Adipocyte (in vitro differentiated cells): ENCODE measurements at places on chromosomes 2 and 18.

GRCh38 chr2:42372474-42373200, 11.6 kb upstream of the COX7A2L start:
- no peak for DNase-seq

- no peak for DNase-seq
Observed at GRCh38 chr2:71629771-71630453, 176.6 kb downstream of the DYSF start.

DNA sequence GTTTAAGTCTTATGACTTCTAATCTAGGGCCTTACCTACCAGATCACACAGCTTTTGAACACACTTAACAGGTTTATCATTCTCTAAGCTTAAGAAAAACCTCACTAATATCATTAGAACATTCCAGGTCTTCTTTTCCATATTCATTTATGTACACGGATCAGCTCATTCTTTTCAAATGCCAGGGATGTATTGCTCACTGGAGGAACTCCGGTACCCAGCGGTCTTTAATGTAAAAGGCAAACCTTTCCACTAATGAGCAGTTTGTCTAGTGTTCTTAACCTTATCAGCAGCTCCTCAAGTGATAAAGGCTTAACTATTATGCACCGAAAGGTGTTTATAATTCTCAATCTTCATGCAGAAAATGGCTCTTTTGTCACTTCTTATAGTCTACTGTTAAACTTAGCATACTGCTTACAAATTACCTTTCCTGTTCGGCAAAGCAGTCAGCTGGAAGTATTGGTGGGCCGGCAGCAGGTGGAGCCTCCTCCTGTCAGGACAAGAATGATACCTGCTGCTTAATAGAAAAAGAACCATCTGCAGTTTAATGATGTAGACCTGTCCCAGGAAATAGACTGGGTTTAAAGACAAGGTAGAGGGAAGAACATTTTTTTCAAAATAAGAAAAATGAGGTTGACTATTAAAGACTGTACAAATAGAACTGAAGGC, 142.7 kb downstream of the FIGN start:
- no peak for DNase-seq

DNA sequence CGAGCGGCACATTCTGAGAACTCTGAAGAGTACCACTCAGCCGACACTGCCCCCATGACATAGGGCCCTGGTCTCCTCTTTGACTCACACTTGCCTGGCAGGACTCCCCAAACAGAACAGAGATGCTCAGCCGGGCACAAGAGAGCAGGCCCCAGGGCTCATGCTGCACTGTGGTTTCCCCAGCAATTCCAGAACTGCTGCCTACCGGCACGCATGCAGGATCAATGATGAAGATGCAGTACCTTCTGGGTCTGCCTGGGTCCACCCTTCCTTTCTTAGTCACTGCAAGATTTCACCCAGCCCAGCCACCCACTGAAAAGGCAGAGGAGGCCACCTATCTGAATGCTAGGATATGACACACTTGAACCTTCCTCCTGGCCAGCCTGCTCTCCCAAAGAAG, 49.4 kb downstream of the BCL11A start:
- DNase-seq = no peak

DNA sequence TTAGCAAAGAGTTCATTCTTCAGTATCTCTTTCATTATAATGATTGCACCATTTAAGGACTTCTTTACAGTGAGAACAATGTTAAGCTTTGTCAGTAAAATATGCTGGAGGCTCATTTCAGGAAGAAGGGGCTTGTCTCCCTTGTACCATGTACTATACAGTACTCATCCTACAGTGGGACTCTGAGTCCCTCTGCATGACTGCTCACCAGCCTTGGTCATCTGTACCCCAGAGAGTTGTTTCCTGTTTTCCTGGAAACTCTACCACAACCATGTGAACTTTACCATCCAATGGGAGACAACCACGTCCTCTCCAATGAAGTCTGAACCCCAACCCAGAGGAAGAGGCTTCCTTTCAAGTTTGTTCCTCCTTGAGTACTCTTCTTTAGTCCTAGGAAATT, 1171.1 kb upstream of the CRIM1 start:
- no peak for DNase-seq

- no peak for DNase-seq
Observed at GRCh38 chr2:199195927-199196502, 261.7 kb downstream of the SATB2 start.

- DNase-seq = no peak
Observed at GRCh38 chr18:49045585-49045984, 94.8 kb upstream of the SMAD7 start.

DNA sequence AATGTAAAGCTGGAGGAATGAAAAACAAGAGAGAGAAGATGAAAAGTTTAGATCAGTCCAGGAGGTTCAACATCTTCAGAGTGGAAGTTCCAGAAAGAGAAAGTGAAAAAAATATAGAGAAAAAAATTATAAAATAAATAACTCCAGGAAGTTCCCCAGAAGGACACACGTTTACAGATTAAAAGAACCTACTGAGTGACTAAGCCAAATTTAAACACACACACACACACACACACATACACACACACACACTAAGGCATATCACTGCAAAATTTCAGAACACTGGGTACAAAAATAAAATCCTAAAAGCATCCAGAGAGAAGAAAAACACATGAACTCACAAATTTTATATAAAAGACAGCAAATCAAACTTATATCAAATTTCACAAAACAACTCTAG, 85.9 kb upstream of the PMAIP1 start:
- peak; percentile 17 for DNase-seq

GRCh38 chr2:233082222-233082930, 22.2 kb downstream of the INPP5D start:
- DNase-seq = no peak

- no peak for DNase-seq
Observed at GRCh38 chr2:182717416-182717815, 1.4 kb downstream of the DNAJC10 start.

DNA sequence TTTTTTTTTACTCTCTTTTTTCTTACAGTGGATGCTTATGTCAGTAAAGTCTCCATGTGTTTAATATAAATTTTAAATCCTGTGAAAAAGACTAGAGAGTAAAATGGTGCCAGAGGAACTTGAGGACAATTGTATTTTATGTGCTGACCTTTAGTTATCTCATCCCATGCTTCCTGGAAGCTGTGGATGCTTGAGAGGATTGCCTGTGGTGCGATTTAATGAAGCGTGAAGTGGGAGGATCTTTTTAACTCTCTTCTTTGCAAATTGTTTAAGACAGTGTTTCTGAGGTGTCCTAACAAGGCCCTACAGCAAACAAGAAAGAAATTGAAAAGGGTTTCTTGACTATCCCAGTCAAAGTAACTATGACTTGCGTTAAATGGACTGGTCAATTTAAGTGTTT, 84.2 kb downstream of the DTNA start:
- DNase-seq = no peak

DNA sequence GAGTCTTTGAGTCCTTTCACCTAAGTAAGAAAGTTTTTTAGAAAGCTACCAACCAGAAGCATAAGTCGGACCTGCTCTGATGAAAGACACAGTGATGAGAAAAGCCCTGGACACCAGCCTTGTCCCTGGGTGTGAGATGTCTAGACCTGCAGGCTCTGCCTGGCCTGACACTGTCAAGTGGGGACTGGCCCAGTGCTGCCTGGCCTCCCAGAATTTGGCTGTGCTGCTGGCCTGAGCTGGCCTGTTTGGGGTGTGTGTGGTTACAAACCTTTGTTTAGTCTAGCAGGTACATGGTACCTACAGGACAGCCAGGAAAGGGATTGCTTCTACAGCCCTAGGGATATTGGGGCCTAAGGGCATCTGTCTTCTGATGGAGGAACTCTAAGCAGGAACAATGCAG, 48.3 kb downstream of the ASB1 start:
- DNase-seq = no peak

DNA sequence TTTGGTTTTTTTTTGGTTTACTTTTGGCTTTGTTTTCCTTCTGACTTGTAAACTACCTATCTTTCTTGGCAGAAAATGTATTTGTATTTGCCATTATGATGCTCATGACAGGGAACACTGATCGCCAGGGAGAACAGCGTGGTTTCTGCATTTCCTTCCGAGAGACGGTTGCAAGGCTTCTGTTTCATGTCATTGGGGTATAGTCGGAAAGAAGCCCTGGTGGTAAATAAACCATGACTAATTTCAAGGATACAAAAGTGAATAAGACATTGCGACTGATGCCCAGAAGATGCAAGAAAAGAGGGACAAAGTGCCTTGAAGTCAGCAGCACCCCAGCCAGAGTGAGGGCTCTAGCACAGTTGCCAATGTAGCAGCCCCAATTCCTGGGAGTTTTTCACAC, 4.2 kb upstream of the CAPN14 start:
- DNase-seq = no peak

GRCh38 chr2:62119311-62119974, 76.5 kb upstream of the B3GNT2 start:
- DNase-seq = no peak

- DNase-seq = no peak
Observed at GRCh38 chr2:190182071-190182524, 119.6 kb upstream of the MSTN start.

GRCh38 chr2:32711219-32711618, 83.4 kb downstream of the TTC27 start:
- peak; percentile 64 for DNase-seq

DNA sequence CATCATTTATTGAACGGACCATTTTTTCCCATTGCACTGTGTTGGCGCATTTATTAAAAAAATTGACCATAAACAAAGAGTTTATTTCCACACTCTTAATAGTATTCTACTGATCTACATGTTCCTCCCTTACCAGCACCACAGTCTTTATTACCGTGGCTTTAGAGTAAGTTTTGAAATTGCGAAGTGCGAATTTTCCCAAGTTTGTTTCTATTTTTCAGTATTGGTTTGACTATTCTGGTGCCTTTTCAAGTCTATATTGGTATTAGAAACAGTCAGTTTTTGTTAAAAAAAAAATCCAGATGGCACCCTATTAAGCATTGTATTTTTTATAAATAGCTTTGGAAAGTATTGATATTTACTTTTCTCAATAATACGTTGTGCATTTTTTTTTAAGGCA, 795.1 kb upstream of the HS6ST1 start:
- DNase-seq = no peak

- no peak for DNase-seq
Observed at GRCh38 chr2:85148190-85148589, 15.0 kb downstream of the TCF7L1 start.

GRCh38 chr2:124836416-124836815, 811.3 kb downstream of the CNTNAP5 start:
- DNase-seq = peak; percentile 3

DNA sequence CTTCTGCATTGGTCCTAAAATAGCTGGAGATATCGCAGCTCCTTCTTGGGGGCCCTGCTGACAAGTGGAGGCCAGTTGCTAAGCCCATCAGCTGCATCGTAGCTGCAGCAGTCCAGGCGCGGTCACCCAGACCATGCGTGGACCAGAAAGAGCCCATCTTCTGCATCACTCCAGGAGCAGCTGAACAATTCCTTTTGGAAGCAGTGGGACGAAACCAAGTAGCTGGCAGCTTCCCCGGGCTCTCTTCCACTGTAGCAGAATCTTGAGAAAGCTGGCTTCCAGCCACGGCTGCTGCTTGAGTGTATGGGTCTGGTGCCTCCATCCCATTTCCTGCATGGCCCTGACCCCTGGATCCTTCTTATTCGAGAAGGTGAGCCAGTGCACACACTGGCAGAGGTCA, 22.2 kb upstream of the CAB39 start:
- DNase-seq = no peak

- no peak for DNase-seq
Observed at GRCh38 chr2:82793711-82794435, 1665.2 kb downstream of the SUCLG1 start.

DNA sequence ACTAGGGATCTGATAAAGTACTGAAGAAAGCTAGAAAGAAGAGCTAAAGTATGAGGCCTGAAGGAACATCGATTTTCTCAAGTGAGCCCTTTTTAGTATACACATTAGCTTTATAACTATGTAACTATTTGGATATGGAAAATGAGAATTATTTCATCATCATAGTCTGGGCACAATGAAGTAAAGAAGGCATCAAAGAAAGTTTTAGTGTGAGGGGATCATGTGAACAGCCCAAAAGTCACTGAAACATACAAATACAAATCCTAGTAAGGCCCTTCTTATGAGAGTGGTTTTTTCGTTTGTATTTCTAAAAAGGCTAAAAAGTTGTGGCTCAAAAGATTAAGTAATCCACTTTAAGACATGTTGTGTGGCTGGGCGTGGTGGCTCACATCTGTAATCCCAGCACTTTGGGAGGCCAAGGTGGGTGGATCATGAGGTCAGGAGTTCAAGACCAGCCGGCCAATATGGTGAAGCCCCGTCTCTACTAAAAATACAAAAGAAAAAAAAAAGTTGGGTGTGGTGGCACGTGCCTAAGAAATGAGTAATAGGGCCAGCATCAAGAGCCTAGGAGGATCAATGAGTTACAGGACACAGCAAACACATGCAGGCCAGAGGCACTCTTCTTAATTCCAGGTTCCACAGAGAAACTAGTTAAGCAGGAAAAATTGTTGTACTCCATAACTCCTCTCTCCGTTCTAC, 61.9 kb downstream of the PUM2 start:
- peak; percentile 49 for DNase-seq

DNA sequence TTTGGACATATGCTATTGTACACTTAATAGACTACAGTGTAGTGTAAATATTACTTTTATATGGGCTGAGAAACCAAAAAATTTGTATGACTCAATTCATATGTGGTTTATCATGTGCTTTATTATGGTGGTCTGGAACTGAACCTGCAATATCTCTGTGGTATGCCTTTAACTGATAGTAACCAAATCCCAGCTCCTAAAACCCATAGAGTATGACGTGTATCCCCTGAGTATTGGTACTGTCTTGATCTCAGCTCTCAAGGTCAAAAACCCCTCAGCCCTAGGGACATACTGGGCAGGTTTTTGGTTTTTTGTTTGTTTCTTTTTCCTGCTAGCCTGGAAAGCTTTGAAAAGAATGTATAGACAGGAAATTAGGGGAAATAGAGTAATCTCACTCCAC, 42.2 kb upstream of the ARHGAP15 start:
- no peak for DNase-seq

GRCh38 chr2:516944-517343, 160.3 kb downstream of the TMEM18 start:
- DNase-seq = no peak

GRCh38 chr18:60232541-60232940, 140.0 kb downstream of the MC4R start:
- peak; percentile 18 for DNase-seq

DNA sequence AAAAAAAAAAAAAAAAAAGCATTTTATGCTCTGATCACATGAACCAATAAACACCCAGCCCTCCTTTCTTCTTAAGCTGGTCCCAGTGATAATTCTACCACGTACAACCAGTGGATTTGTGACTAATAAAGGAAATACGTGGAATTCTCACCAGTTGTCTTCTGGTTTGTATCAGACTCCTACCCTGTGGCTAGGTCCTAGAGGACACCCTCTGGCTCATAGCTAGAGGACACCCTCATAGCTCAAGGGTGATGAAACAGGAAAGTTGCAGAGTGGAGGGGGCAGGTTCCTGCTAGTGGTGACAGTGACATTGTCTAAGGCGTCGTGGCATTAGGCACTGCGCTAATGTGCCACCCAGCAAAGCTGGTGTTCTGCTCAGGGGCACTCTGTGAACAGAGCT, 167.8 kb downstream of the BCL11A start:
- DNase-seq = peak; percentile 12

- no peak for DNase-seq
Observed at GRCh38 chr2:207483066-207483465, 46.7 kb upstream of the CREB1 start.

GRCh38 chr2:234272069-234272850, 221.8 kb downstream of the SPP2 start:
- DNase-seq = no peak
